ENCODE measurements at places on chromosomes 7 and 10.

DNA sequence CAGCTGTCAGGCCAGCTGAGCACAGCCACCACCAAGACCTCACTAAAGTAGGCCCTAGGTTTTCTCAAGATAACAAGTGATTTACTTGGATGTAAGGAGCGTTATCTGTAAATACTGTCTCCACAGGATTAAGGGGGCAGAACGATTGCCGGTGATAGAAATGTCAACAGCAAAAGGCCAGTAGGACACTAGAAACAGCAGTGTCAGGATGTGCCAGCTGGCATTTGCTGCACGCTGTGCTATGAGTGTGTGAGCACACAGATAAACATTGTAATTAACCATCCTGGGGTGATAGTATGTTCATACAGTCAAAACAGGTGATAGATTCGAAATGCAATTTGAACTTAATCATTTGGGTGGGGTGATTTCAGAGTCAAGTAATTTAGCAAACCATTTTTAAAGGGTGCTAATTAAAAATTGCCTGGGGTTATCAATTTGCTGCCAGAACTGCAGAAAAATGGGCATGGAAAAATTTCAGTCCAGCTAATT lies 36.3 kb upstream of the NOBOX start:
- DNase-seq = no peak

- DNase-seq = no peak
Measured at GRCh38 chr10:14017467-14017866, 313.3 kb downstream of the FRMD4A start.

GRCh38 chr7:142874409-142874808 lies 11.1 kb downstream of the TRPV6 start:
- no peak for DNase-seq

GRCh38 chr10:11429439-11430052 lies 181.9 kb downstream of the USP6NL start:
- DNase-seq = no peak

DNA sequence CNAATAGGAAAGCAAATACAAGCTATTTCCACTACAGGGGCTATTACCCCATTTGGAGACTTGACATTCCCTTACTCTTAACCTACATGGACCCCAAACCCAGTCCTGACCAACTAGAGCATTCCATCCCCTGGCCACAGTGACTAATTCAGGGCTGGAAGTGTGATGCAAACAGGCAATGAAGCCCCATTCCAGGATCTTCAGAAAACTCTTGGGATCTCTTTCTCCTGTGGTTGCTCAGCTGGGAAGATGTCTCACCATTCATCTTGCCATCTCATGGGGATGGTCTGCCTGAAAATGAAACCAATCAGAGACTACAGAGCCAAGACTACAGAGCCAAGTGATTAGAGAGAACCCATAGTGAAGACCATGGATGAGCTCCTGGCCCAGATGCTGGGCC lies 206.2 kb downstream of the ZNF365 start:
- DNase-seq = no peak

- DNase-seq = no peak
Measured at GRCh38 chr10:74233281-74233680, 82.3 kb downstream of the ADK start.

GRCh38 chr7:116990056-116990455 lies 36.8 kb downstream of the ST7 start:
- DNase-seq = no peak

- no peak for DNase-seq
Measured at GRCh38 chr10:126111516-126111915, 215.2 kb downstream of the FANK1 start.

DNA sequence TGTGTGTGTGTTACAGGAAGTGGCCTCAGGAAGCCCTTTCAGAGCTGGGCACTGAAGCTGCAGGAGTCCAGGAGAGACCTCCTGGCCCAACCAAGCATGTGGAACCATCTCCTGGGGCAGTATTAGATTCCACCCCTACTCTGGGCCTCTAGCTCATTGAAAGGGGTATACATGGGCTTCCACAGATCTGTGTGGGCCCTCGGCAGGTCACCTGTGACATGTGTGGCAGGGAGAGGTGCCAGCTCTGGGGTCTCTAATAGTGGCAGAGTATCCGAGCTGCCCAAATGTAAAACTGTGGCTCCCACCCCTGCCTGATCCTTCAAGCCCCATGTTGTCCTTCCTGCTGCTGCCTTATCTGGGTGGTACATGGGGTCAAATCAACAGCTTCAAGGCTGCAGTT lies 144.1 kb downstream of the GLCCI1 start:
- no peak for DNase-seq

Measured in stimulated activated CD8-positive, alpha-beta memory T cell treated with anti-CD3 and anti-CD28 coated beads, Interleukin-7, amount 100 ng/mL, for 1 hour (primary cell).